ENCODE measurements at places on chromosomes 3 and 15.

DNA sequence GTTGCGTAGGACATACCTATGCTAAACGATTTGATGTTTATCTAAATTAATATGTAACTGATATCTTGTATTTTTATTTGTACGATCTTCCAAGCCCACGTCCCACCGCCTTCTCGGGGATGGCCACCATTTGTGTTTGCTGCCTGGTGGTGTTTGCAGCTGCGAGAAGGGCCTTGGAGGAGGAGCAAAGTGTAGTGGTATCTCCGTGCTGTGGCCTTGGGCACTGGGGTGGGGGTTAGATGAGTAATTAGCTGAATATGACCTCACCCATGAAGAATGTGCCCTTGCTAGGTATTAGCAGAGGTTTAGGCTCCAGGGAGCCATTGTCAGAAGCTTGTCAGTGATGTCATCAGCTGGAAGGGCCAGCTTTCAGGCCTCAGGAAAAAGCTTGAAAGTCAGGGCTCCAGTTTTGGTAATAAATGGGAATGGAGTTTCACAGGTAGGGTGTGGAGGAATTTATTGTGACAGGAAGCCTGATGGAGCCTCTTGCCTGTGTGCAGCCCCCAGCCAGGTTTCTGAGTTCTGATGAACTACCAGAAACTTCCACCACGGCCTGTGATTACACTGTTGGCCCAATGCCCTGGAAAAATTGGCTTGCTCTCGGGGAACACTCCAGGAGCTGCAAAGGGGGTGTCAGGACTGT is 41.0 kb downstream of the FLNB start:
- peak; percentile 80 for DNase-seq
- H3K4me1 ChIP-seq = peaks cover 13% of the 10 kb centered on the region
- H3K4me3 ChIP-seq = no peak overlapping the region

GRCh38 chr3:185737740-185738680 is 86.8 kb downstream of the IGF2BP2 start:
- H3K4me1 ChIP-seq = peaks cover 27% of the 10 kb centered on the region
- H3K4me3 ChIP-seq = no peak overlapping the region
- H3K27me3 ChIP-seq = no peaks in the 10 kb centered on the region

GRCh38 chr15:93887151-93887550 is 344.2 kb upstream of the MCTP2 start:
- H3K27ac ChIP-seq = no peak overlapping the region
- H3K4me1 ChIP-seq = peaks cover 13% of the 10 kb centered on the region
- no peaks in the 10 kb centered on the region for H3K36me3 ChIP-seq
- no peak for DNase-seq
- H3K4me3 ChIP-seq = no peak overlapping the region

DNA sequence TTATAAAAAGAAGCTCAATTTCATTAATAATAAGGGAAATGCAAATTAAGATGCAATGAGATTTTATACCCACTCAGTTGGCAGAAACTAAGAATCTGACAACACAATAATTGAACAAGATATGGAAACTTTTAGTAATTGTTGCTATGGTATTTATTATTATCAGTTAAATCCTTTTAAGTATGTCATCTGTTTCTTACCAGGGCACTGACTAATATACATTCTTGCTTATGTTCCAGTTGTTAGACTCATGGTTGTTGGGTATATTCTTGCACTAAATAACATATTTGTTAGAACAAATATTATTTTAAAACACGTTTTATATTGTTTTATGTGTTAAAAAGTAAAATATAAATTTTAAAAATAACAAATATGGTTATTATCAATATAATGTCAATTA is 690.3 kb downstream of the MECOM start:
- peaks cover 7% of the 10 kb centered on the region for H3K4me1 ChIP-seq
- no peaks in the 10 kb centered on the region for H3K27me3 ChIP-seq
- no peak overlapping the region for H3K4me3 ChIP-seq
- no peak for DNase-seq

DNA sequence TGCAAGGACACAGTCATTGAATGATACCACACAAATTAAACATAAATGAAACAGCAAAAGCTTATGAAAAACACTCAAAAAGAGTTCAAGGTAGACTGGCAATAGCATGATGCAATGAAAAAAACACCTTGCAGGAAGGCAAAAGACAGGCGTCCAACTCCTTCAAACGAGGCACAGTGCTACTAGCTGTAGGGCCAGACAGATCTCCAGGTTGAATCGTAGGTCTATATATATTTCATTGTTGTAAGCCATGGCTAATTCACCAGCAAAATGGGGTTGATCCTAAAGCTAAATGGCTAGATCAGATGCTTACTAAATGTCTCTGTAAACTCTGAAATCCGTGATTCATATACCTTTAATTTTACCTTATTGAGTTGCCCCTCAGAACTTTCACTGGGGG is 94.2 kb downstream of the THRB start:
- no peak overlapping the region for H3K4me3 ChIP-seq
- no peak for DNase-seq
- H3K4me1 ChIP-seq = peaks cover 8% of the 10 kb centered on the region
- no peaks in the 10 kb centered on the region for H3K27me3 ChIP-seq

DNA sequence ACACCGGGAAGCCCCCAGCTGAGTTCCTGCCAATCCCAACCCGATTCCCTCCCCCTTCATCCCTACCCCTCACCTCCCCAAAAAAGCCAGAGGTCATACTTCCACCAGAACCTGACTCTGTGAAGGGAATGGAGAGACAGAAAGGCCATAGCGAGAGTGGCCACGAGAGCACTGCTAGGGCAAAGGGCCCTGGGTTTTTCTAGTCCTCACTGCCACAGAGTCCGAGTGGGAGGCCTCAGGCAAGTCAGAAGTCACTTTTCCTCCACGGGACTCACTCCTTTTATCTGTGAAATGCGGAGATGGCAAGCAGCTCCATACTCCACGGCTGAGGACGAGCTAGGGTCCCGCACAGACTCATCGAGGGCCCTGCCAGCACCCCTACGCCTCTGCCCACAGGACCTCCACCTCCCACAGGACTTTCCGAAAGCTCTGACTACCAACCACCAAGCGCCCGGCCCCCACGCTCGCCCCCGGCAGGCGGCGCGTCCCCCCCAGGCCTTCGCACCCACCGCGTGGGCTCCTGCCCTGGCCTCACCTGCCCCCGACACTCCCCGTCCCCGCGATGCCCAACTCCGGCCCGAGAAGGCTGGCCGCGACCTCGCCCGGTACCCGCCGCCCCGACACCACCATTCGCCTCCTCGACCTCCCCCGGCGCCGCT is 792 bp downstream of the ATP13A3 start:
- H3K36me3 ChIP-seq = no peaks in the 10 kb centered on the region
- H3K27ac ChIP-seq = no peak overlapping the region
- peaks cover 7% of the 10 kb centered on the region for H3K4me1 ChIP-seq
- H3K27me3 ChIP-seq = no peaks in the 10 kb centered on the region
- peak; percentile 29 for DNase-seq

- DNase-seq = no peak
- H3K4me1 ChIP-seq = peaks cover 2% of the 10 kb centered on the region
- no peaks in the 10 kb centered on the region for H3K27me3 ChIP-seq
- H3K36me3 ChIP-seq = no peaks in the 10 kb centered on the region
These were observed 199.7 kb downstream of the TNIK start for GRCh38 chr3:171260466-171260865.

- no peaks in the 10 kb centered on the region for H3K27me3 ChIP-seq
- no peak overlapping the region for H3K4me3 ChIP-seq
- no peak for DNase-seq
- H3K27ac ChIP-seq = no peak overlapping the region
- no peaks in the 10 kb centered on the region for H3K36me3 ChIP-seq
- H3K4me1 ChIP-seq = no peaks in the 10 kb centered on the region
These were observed 29.7 kb downstream of the XYLB start for GRCh38 chr3:38376098-38376816.

DNA sequence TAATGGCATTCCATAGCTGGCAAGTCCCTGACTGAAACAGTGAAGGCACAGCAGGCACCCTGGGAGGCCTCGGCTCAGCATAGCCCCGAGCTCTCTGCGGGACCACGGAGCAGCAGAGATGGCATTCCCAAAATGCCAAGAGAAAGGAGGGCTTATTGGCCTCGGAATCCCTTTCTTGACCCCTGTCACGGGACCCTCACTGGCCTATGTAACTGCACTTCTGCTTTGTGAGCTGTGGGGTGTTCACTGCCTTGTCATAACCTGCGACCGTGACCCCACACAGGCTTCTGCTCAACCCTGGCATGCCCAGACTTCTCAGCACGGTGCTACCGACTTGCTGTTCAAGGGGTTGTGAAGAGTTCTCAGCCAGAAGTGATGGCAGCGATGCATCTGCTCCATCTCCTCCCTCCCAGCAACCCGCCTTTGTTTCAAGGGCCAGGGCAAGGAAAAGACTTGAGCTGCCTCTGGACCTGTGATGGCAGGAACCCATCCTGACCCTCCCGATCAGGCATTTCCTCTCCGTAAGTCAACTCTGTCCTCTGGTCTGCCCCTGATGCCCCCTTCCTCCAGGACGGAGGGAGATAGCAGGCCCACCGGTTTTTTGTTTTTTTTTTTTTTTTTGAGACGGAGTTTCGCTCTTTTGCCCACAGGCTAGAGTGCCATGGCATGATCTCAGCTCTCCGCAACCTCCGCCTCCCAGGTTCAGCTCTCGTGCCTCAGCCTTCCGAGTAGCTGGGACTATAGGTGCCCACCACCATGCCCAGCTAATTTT is 30.5 kb downstream of the EHD4 start:
- no peaks in the 10 kb centered on the region for H3K36me3 ChIP-seq
- DNase-seq = peak; percentile 78
- H3K27ac ChIP-seq = peak overlapping the region; percentile 71
- no peak overlapping the region for H3K4me3 ChIP-seq
- peaks cover 39% of the 10 kb centered on the region for H3K4me1 ChIP-seq
- H3K27me3 ChIP-seq = no peaks in the 10 kb centered on the region

DNA sequence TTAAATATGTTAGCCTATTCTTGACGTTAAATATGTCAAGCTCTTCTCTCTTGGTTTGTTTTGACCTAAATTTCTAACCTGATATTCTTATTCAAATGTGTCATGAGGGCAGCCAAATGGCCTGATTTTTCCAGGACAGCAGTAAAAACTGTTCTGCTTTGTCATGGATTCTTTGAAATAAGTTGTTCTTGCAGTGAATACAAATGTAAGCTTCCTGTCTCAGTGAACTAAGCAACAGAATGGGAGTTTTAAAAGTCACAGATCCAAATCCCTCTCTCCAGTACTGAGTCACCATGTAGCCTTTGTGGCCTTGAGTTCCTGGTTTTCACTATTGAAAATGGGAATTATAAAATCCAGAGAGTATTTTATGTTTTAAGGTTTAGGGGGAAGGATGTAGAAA is 301.8 kb downstream of the NLGN1 start:
- no peaks in the 10 kb centered on the region for H3K36me3 ChIP-seq
- peaks cover 31% of the 10 kb centered on the region for H3K4me1 ChIP-seq
- peak overlapping the region; percentile 88 for H3K27ac ChIP-seq
- no peaks in the 10 kb centered on the region for H3K27me3 ChIP-seq

- DNase-seq = no peak
- no peak overlapping the region for H3K27ac ChIP-seq
- H3K27me3 ChIP-seq = no peaks in the 10 kb centered on the region
- no peaks in the 10 kb centered on the region for H3K36me3 ChIP-seq
- H3K4me3 ChIP-seq = no peak overlapping the region
These were observed 44.4 kb upstream of the SPTSSB start for GRCh38 chr3:161415506-161416231.

DNA sequence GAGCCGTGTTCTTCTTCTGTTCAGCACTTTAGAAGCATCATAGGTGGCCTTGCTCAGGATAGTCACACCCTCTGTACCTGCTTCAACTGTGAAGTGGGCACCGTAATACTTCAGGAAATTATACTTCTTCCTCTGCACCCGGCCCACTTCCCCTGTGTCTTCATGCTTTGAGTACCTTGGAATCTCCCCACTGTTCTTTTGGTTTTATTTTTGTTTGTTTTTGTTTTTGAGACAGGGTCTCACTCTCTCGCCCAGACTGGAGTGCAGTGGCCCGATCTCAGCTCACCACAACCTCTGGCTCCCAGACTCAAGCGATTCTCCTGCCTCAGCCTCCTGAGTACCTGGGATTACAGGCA is 1.7 kb downstream of the P2RY14 start:
- no peak overlapping the region for H3K4me3 ChIP-seq
- H3K27ac ChIP-seq = no peak overlapping the region
- DNase-seq = no peak

DNA sequence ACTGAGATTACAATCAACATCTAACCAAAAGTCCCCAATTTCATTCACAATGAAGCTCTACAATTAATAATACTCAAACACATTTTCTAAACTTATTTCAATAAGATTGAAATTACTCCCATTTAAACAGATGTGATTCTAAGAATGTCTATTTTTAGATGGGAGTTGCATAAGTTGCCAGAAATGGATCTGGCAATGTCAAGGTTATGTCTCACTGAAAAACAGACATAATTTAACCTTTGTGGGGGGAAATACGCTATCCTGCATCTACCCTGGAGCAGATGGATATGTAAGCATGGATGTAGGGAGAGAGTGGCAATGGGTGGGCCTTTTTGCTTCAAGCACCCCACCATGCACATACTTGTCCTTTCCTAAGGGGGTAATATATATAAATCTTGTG is 6.7 kb upstream of the EIF1B start:
- H3K27ac ChIP-seq = no peak overlapping the region
- no peaks in the 10 kb centered on the region for H3K4me1 ChIP-seq
- no peak for DNase-seq
- H3K27me3 ChIP-seq = no peaks in the 10 kb centered on the region

DNA sequence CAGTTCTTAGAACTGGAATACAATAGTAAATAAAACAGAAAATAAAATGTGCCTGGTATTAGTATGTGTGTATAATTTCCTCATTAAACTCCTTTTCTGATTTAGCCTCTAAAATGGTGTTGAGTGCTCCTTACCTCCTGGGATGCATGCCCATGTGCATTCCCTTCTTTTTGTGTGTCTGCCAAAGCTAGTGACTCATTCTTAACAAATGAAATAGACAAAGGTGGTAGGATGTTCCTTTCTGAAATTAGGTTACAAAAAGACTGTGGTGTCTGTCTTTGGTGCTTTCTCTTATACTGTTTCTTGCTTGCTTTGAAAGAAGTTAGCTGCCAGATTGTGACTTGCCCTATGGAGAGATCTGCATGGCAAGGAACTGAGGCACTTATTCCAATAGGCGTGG is 623.7 kb downstream of the GRM7 start:
- no peak overlapping the region for H3K4me3 ChIP-seq
- no peaks in the 10 kb centered on the region for H3K4me1 ChIP-seq
- DNase-seq = no peak
- H3K27me3 ChIP-seq = no peaks in the 10 kb centered on the region

DNA sequence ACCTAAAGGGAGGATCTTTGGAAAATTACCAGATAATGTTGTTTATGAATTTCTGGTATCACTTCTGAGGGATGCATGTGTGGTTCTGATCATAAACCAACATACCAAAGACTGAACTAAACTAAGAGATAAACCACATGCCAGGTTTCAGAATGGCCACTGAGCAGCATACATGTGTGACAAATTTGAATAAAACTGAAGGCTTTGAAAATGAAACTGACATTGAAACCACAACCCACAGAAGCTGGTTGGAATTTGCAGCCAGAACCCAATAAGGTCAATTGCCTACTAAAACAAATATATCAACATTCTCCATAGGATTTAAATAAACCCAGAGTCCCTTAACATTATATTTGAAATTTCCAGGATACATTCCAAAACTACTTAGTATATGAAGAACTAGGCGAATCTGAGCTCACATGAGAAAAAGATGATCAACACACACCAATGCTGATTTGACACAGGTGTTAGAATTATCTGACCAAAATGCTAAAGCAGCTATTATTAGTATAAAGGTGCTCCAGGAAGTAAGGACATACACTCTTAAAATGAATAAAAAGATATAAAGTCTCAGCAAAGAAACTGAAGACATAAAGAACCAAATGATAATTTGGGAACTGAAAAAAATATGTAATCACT is 125.0 kb downstream of the ZNF280D start:
- H3K4me1 ChIP-seq = no peaks in the 10 kb centered on the region
- no peaks in the 10 kb centered on the region for H3K36me3 ChIP-seq
- DNase-seq = no peak
- no peak overlapping the region for H3K27ac ChIP-seq

Data from neural progenitor cell (in vitro differentiated cells).